ENCODE measurements at places on chromosomes 5 and 9.

- DNase-seq = peak; percentile 11
Observed at GRCh38 chr5:118637947-118638670, 350.2 kb downstream of the DTWD2 start.

DNA sequence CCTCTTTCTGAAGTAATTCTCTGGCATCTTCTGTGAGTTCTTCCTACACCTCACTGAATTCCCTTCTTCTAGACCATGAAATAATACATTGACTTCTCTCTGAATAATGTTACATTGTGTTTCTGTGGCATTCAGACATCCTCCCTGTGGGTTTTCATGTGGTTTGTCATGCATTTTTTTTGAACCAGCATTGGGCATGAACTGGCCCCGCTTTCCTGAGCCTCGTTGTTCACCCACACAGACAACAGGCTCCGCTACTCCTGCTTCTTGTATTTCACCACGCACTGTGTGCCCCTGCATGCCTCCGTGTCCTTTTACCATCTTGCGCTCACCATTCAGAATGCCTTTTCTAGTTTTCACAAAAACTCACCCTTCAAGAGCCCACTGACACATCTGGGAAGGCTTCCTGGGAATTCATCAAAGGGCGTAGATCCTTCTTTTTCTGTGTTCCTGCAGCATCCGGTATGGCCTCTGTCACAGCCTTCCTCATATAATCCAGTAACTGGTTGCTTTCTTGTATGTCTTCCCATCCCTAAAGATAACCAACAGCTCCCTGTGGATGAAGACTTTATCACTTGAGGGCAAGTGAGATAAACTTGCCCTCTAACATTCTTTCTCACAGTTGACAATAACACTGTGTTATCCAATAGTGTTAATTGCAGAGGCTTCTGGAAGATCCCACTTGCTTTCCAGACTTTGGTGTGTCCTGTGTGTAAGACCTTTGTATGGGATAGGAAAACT, 51.5 kb upstream of the ADAMTSL1 start:
- DNase-seq = no peak

DNA sequence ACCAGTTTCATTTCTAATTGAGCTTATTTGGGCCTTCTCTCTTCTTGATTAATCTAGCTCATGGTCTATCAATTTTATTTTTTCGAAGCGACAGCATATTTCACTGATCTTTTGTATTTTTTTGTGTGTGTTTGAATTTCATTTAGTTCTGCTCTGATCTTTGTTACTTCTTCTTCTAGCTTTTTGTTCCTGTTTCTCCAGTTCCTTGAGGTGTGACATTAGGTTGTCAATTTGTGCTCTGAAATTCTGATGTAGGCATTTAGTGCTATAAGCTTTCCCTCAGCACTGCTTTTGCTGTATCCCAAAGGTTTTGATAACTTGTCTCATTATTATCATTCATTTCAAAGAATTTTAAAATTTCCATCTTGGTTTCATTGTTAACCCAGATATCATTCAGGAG, 67.3 kb downstream of the STRBP start:
- no peak for DNase-seq

GRCh38 chr9:132753593-132753880, 83.3 kb downstream of the GTF3C4 start:
- DNase-seq = no peak

- DNase-seq = no peak
Observed at GRCh38 chr5:149841851-149842793, 102.5 kb downstream of the PDE6A start.
